GM12892 (cell line): ENCODE measurements at places on chromosomes 5 and 9.

DNA sequence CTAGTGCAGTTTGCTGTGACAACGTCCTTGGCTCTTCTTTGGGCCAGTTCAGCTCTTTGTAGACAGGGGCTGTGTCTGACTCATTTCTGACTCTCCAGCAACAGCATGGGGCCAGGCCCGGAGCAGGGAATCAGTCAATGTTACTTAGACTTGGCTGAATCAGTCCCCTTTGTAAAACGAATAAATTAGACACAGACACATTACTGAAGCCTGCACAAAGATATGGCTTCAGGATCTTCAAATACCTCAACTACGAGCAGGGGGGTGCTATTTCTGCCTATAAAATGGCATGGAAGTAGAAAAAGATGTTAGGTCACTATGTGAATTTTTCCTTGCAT lies 204.7 kb downstream of the TTLL11 start:
- DNase-seq: no peak

- DNase-seq: no peak
Observed at GRCh38 chr9:127520941-127521918, 69.9 kb downstream of the LRSAM1 start.

- no peak for DNase-seq
Observed at GRCh38 chr5:111960476-111961215, 203.7 kb upstream of the NREP start.

DNA sequence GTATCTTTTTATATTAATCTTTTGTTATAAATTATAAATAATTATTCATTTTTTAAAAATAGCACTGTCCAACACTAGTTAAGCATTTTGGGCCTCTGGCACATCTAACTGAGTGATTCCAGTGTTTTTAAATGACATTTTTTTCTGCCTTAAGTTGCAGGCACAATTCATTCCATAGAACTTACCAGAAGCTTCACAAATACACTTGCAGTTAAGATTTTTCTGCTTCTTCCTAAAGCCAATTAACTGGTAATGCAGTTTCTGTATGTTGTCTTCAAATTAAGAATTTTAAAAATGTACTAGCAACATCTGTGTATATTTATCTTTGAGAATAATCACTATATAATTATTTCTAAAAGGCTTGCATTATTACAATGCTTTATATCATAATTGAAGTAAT lies 11.2 kb upstream of the NFIB start:
- no peak for DNase-seq

DNA sequence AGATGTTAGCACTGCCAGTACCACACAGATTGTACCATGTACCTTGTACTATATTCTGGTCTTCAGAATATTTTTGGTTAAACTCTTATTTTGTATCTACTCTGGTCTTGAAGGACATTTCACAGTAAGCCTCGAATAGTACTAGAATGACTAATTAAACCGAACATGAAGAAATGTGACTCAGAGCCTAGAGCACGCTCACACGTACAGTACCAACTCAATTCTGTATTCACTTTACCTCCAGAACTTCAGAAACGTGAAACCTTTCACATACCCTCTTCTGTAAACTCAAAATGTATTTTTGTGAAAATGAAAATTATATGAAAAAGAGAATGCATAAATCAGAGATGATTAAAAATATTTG lies 112.8 kb downstream of the MVB12B start:
- DNase-seq: no peak

GRCh38 chr9:8605096-8605495 lies 805.5 kb upstream of the DMAC1 start:
- DNase-seq: no peak

- DNase-seq: no peak
Observed at GRCh38 chr9:89669361-89669842, 64.6 kb downstream of the GADD45G start.

GRCh38 chr9:110668570-110669167 lies at the start of gene MUSK:
TSS of gene MUSK (plus strand) at chr9:110668791. CDS start at chr9:110668905, 114 bp downstream.
- DNase-seq: no peak

DNA sequence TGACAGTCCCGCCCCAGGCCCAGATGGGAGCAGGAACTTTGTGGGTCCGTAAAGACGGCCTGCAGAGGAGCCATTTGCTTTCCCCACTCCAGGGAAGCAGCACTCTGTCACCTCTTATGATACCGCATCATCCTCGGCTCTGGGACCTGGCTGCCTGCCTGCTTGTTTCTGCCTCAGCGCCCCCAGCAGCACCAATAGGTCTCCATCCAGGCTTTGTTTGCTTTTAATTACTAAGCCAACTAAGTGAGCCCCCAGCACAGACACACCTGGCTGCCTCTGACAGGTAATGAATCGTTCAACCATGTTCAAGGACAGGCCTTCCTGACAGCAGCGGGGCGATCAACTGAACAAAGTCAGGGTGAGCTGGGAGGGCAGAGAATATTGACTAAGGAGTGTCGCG lies 141.4 kb downstream of the C5orf15 start:
- DNase-seq: no peak

DNA sequence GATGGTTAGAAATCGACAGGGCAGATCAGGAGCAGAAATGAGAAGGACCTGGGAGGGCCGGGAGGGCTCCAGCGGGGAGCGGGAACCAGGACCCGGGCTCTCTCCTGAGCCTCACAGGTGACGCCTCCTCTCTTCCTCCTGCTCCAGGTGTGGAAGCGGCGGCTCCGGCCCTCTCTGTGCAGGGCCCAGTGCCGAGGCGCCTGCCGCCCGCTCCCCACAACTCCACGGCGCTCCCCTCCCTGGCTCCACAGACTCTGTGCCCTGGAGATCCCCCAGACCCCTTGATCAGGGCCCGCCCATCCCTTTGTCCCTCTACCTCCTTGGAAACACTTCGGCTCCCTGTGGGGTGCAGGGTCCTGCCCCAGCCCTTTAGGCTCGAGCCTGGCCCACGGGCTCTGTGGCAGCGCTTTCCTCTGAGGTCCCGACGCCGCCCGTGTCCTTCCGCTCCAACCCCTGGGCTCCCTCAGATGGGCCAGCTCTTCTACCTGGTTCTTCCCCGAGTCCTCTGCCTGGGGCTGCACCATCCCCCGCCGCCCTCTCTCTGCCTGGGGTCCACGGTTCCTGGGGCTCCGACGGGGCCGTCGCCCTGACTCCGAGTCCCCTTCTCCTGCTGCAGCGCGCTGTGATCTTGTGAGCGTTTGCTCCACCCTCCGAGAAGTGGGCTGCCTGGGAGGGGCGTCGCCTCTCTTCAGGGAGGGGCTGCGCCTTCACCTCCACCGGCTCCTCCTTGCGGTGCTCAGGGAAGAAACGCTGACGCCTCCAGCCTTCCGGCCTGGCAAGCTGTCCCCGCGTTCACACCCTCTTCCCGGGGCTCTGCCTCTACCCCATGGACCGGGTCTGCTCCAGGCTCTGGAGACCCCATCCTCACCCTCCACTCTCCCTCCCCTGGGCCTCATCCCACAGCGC lies 22.4 kb upstream of the SLC6A3 start:
- no peak for DNase-seq

DNA sequence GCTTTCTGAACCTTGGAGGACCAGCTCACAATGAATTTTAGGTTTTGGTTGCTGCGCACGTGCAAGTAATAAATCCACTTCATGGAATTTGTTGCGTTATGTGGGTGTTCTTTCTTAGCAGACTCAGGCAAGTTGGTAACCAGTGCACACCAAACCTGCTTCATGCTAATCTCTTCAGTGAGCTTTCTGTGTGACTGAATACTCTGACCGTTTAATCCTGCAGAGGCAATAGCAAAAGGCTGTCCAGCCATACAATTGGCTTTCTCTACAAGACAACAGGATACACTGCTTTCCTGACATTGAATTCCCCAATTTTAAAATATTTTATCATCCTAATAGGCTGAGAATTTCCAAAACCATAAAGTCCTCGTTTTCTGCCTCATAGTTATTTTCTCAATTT lies 10.3 kb downstream of the UGT3A2 start:
- DNase-seq: no peak

DNA sequence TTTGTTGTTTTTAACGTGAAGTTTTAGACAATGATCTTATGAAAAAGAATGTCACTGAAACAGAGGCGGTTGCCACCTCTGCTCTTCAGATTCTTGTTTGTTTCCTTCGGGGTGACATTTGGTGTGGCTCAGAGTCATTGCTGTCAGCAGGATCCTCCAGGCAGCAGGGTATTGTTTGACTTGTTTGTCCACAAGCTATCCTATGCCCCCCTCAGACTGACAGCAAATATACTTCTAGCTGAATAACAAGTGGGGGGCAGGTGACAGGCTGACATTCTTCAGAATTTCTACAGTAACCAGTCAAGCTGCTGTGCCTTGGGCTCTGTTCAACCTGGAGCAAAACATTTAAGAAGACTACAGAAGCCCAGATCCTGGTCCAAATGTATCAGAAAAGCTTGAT lies 383.3 kb downstream of the YTHDC2 start:
- DNase-seq: no peak

- no peak for DNase-seq
Observed at GRCh38 chr5:14510156-14510734, 71.3 kb upstream of the OTULINL start.

DNA sequence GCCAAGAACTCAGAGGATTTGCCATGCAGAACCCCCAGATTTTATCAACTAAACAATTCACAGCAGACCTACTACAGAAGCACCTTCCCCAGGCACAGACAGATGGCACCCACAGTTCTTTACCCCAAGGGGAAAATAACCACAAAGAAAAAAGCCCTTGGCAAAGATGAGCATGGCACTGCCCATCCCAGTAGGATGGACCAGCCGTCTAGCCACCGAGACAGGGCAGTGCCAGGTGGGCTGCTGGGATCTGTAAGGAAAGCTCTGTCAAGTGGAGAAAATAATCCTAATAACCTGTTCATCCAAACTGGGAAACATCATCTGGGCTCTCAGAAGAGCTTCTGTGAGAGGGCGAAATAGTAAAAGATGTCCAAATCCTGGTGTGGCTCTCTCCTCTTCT lies 130.0 kb downstream of the COL23A1 start:
- no peak for DNase-seq

DNA sequence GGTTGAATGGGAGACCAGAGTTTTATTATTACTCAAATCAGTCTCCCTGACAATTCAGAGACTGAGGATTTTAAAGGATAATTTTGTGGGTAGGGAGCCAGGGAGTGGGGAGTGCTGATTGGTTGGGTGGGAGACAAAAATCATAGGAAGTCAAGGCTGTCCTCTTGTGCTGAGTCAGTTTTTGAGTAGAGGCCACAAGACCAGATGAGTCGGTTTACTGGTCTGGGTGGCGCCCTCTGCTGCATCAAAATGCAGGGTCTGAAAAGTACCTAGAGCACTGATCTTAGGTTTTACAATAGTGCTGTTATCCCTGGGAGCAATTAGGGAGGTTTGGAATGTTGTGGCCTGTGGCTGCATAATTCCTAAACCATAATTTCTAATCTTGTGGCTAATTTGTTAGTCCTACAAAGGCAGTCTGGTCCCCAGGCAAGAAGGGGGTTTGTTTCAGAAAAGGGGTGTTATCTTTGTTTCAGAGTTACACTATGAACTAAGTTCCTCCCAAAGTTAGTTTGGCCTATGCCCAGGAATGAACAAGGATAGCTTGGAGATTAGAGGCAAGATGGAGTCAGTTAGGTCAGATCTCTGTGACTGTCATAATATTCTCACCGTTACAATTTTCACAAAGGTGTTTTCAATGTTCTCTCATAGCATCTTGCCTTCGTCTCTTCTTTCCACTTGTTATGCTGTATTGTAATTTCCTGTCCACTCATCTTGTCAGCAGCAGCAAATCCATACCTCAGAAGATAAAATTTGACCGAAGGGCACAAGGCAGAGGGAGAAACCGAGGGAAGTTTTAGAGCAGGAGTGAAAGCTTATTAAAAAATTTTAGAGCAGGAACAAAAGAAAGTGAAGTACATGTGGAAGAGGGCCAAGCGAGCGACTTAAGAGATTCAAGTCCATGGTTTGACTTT lies 59.2 kb upstream of the CLINT1 start:
- DNase-seq: no peak

DNA sequence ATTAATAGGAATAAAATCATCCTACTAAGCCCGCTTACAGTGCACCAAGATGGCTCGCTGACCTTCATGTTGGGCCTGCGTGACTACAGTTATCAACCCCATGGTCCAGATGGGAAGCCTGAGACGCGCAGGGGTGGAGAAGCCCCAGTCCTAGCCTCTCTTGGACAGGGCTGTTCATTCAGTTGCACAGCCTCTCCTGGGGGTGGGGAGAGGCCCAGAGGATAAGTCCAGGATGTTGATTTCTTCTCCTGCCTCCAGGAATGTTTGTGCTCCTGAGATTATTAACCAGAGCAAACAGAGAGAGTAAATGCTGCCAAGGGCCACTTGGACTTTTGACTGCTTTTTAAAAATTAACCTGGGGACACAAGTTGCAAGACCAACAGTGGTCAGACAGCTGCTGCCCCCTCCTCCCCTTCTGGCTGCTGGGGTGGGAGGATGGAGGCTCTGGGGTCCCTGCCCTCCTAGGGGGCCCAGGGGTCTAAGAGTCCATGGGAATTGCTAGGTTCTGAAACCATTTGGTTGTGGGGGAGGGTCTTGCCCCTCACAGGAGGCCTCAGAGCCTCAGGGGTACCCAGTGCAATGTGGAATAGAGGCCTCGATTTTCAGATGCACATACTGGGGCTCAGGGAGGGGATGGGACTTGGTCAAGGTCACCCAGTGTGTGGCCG lies 2.8 kb upstream of the AMBP start:
- no peak for DNase-seq

GRCh38 chr5:175479125-175479881 lies 943 bp downstream of the SFXN1 start:
- no peak for DNase-seq

GRCh38 chr5:96931605-96932004 lies 4.3 kb upstream of the LNPEP start:
- no peak for DNase-seq

- DNase-seq: no peak
Observed at GRCh38 chr5:172145870-172146747, 41.9 kb downstream of the STK10 start.

DNA sequence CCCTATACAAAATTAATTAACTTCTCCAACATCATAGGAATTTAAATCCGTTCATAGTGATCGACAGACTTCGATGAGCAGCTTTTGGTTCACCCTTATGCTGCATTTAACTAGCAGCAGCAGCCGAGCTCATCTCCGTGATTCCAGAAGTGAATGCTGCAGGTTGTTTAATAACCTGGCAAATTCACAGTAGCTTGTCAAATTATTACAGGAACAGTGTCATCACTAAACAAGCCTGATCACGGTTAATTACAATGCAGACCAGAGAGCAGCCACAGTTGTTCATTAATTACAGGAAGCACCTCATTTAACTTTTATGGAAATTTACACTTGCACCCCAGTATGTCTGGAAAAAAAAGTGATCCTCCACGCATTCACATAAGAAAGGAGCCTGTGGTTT lies 188.2 kb downstream of the BNC2 start:
- DNase-seq: no peak

DNA sequence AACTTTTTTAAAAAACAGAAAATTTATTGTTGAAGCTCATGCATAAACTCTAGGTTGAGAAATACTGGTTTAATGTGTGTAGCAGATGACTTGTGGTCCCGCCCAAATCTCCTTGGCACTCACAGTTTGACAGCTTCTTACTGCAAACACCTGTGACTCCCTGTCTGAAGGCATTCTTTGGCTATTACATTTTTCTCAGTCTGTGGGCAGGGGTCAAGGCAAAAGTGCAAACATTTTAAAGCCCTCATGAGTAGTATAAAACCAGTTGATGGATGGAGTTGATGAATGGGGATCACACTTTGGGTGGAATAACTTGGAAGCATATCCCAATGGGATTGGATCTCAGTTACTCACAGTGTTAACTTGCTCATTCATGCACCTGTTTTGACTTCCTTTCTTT lies 1007.0 kb upstream of the NUDT12 start:
- DNase-seq: no peak

- DNase-seq: no peak
Observed at GRCh38 chr5:34978681-34979080, 49.3 kb downstream of the DNAJC21 start.

- DNase-seq: no peak
Observed at GRCh38 chr5:24923400-24923799, 278.6 kb upstream of the CDH10 start.
